Activated CD4-positive, alpha-beta T cell treated with anti-CD3 and anti-CD28 coated beads for 4 hours (primary cell): ENCODE measurements at places on chromosomes 1 and 21.
A peak's percentile ranks its signal among the peaks of the same experiment; 100 is the strongest.

DNA sequence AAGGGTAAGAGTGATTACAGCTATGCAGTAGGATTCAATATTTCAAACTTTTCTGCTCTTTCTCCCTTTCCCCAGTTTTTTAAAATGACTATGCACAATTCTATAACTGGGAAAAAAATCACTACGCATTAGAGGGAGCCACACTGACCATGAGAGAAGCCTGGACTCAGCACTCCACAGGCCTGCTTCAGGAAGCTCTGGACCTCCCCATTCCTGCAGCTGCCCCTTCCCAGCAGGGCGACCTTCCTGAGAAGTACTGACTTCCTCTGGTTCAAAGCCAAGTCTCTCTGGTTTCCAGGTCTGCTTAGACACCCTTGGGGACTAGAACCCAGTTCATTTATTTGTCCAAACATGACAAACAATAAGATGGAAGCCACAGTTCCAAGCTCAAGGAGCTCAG, 42.0 kb upstream of the CLSTN1 start:
- no peak for DNase-seq

DNA sequence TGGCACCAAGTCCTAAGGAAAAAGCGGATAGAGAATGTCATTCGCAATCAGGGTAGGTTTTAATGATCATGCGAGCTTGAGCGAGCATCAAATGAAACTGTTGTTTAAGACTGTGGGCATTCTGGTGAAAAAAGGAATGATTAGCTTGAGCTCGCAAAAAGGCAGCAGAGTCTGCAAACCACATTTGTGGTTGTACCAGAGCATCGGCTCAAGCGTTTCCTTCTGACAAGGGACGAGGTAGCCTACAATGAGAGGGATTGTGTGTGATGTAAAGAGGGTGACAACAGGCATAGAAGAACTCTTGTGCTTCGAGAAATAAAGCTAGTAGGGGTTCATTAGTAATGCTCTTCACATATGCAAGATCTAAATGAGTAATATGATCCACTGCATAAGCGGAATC, 11.1 kb upstream of the CD48 start:
- no peak for DNase-seq

DNA sequence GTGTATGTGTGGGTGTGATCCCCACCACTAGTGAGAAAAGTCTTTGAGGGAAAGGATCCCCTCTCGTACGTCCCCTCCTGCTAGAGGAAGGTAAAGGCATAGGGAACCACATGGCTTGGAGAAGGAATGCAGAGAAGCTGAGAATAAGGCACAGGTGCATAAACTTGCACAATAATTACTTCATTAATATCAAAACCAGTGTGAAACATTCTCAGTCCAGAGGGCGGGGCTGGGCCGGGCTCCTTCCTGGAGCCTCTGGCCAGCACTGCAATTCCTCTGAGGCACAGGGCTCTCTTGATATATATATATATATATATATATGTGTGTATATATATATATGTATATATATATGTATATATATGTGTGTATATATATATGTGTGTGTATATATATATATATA, 162.6 kb downstream of the TSEN15 start:
- no peak for DNase-seq

DNA sequence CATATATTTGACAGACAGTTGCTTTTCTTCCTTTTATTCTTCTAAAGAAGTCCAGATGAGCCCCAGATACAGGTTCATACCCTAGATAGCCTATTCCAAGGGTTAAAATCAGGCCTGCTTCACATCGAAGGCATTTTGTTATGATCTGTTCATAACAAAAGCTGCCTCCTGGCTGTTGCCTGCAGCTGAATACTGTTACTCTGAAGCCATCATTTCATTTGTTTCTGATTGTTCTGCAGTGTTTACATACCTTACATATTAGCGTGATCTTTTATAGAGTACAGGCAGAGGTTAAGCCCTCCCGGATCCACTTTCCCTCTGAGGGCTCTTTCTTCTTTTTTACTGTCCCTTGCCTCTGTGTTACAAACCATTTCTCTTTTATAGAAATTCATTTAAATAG, 219.0 kb upstream of the HOOK1 start:
- DNase-seq, result no peak

- DNase-seq, result no peak
Observed at GRCh38 chr1:230385930-230386329, 40.2 kb downstream of the PGBD5 start.

DNA sequence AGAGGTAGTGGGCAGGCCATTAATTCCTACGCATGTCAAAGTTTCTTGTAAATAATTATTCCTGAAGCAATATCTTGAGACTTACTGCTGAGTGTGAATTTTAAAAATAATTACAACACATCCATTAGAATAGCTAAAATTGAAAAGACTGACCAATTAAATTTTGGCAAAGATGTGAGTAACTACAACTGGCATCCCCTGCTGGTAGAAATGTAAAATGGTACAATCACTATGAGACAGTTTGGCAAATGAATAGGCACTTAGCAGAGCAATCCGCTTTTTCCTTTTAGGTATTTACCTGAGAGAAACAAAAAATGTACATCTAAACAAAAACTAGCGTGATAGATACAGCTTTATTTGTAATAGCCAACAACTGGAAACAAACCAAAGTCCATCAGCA, 798.9 kb downstream of the BRINP3 start:
- no peak for DNase-seq

- no peak for DNase-seq
Observed at GRCh38 chr1:55314740-55315139, 99.6 kb upstream of the USP24 start.

GRCh38 chr1:46302641-46303037, 777 bp downstream of the LRRC41 start:
- peak; percentile 29 for DNase-seq

- peak; percentile 53 for DNase-seq
Observed at GRCh38 chr1:27868932-27869718, 3.2 kb upstream of the THEMIS2 start.
